ENCODE measurements at places on chromosomes 6 and 20. TPM values are rescaled to one million over a fixed set of nuclear protein-coding genes. Genes with fewer than 3 reads are reported as not detected.

DNA sequence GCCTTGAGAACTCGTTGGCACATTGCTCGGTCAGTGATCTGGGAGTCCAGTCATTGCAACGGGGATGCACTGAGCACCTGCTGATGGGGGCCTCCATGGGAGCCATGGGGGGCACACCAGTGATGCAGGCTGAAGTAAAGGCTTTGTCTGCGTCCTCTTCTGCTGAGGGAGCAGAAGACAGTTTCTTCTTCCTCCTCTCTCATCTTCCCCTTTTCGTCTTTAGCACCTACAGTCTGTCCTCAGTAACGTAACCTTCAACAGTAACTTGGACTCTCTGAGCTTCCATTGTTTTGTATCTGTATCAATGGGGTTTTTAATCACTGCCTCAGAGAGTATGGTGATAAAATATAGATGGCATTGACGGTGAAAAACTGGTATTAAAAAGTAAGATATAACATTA lies 240.0 kb downstream of the TMEM242 start:
- no peaks in the 10 kb centered on the region for H3K27me3 ChIP-seq
- no peak overlapping the region for H3K27ac ChIP-seq
- DNase-seq: no peak
- H3K4me1 ChIP-seq: peaks cover 22% of the 10 kb centered on the region
- H3K4me3 ChIP-seq: no peak overlapping the region

DNA sequence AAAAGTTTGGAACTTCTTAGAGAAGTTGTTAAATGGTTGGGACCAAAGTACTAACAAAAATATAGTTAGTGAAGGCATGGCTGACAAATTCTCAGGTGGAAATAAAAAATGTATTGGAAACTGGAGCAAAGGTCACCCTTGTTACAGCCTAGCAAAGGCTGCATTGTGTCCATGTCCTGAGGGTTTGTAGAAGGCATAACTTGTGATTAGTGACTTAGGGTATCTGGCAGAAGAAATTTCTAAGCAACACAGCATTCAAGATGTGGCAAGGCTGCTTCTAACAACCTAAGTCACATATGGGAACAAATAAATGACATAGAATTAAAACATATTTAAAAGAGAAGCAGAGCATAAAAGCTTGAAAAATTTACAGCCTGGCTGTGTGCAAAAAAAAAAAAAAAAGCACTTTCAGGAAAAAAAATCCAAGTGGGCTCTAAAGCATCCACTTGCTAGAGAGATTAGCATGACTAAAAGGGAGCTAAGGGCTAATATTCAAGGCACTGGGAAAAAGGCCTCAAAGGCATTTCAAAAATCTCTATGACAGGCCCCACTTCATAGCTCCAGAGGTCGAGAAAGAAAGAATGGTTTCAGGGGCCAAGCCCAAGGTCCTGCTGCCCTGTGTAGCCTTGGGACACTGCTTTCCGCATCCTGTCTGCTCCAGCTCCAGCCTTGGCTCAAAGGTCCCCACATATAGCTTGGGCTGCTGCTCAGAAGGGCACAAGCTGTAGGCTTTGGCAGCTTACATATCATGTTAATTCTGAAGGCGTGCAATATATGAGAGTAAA lies 453.2 kb upstream of the PTCHD4 start:
- H3K36me3 ChIP-seq: no peaks in the 10 kb centered on the region
- no peaks in the 10 kb centered on the region for H3K4me1 ChIP-seq
- no peak overlapping the region for H3K4me3 ChIP-seq

GRCh38 chr6:139881236-139881635 lies 506.8 kb upstream of the CITED2 start:
- no peak for DNase-seq
- H3K4me1 ChIP-seq: peaks cover 24% of the 10 kb centered on the region
- H3K27ac ChIP-seq: no peak overlapping the region
- H3K4me3 ChIP-seq: no peak overlapping the region
- no peaks in the 10 kb centered on the region for H3K36me3 ChIP-seq

Gene CPNE5
- total RNA-seq: 0.85 TPM

DNA sequence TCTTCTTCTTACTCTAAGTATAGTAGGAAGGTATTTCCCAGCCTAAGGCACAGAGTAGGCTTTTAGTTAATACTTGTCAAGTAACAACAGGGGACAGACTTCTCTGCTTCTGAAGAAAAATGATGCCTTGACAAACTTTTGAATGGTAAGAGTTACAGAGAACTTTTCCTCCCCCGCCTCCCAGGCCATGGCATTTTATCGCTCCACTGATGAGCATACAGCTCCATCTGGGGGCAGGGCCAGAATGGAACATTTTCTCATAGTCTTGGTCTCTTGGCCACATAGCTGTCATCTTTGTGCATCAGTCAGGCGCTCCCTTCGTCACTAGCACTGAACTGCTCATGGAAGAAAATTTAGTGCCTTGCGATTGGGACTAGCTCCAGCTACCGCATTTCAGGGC lies 1066.8 kb upstream of the CITED2 start:
- no peak overlapping the region for H3K27ac ChIP-seq
- H3K4me1 ChIP-seq: no peaks in the 10 kb centered on the region
- H3K36me3 ChIP-seq: no peaks in the 10 kb centered on the region
- H3K27me3 ChIP-seq: no peaks in the 10 kb centered on the region

Gene PTCHD4
- total RNA-seq: 4.9 TPM

Gene ASCC3
- total RNA-seq: 35.7 TPM
